ENCODE measurements at places on chromosomes 11 and 22.

DNA sequence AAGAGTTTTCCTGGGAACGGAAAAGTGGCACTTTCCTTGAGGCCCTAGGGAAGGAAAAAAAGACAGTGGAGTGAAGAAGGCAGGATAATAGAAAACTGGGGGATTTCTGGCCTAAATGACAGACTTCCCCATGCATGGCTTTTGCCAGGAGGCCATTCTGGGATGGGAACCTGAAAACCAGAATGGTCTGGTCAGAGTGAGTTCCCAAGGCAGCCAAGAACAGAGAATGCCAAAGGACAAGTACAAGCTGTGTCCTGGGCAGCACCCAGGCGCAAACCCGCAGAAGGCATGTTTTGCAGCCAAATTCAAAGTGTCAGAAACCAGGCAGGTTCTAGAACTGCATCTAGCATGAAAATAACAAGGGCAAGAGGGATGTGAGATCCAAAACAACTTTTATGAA is 162.4 kb downstream of the SPON1 start:
- DNase-seq: no peak

- DNase-seq: no peak
Observed at GRCh38 chr11:46133119-46133518, 11.9 kb upstream of the PHF21A start.

GRCh38 chr11:70675697-70676374 is 277.5 kb downstream of the CTTN start:
- peak; percentile 26 for DNase-seq

DNA sequence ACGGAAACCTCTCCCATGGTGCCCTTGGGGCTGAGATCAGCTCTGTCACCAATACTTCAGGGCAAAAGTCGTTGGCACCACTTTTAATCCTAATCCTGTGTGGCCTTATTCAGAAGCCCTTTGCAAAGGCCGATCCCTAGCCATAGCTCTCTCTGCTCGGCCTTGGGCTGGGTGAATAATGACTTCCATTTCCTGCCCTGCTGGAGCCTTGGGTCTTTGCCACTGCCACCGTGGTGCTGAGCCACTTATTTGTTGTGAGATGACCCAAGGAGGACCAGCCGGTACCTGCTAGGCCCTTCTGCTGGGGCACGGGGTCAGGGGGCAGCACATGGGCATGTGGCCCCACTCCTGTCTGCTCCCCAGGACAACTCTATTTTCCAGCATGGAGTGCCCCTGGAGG is 188.2 kb downstream of the ST3GAL4 start:
- DNase-seq: no peak

DNA sequence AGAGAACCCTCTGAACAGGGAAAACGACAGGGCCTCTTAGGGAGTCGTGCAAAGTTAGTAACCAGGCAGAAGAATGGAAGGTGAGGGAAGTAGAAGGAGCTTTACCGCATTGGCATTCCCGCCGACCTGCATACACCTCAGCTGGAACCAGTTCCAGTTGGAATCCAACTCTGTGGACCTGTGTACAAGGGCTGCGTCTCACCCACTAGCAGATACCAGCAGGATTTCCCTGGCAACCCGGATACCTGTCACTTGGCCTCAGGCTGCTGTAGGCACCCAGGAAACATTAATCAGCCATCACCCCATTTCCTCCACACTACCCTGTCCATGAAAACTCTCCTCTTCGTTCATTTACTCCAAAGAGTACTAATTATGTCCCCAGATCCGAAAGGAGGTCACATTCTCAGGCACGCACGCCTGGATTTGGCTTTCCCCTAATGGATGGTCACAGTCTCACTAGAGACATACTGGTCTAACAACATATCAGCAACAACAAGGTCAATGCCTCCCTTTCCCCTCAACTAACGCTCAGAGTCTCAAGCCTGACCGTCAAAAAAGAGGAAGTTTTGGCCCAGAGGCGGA is 842 bp downstream of the ARFGAP2 start:
- no peak for DNase-seq

GRCh38 chr22:29314537-29315285 is 786 bp downstream of the RASL10A start:
- no peak for DNase-seq

- DNase-seq: no peak
Observed at GRCh38 chr11:6670202-6670830, 12.8 kb downstream of the MRPL17 start.

GRCh38 chr11:59866836-59867235 is 549 bp upstream of the TCN1 start:
- DNase-seq: no peak

- no peak for DNase-seq
Observed at GRCh38 chr22:44456661-44457412, 41.2 kb downstream of the RTL6 start.

DNA sequence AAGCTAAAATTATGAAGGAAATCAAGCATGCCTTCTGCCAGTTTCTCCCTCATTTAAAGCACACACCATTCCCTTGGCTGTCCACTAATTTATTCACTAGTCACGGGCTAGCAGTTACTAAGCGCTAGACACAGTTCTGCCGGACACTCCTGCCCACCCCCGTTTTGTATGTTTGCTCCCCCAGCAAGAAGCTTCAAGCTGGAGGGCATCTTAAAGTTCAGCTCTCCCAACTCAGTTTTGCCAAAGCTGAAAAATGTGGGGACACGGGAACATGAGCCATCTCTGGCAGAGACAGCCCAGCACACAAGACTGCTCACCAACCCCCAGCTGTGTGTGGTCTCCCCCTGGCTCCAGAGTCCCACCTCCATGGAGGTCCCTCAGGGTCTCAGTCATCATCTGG is 263.6 kb downstream of the BRD1 start:
- DNase-seq: no peak

GRCh38 chr11:79708319-79708932 is 267.6 kb upstream of the TENM4 start:
- peak; percentile 5 for DNase-seq

DNA sequence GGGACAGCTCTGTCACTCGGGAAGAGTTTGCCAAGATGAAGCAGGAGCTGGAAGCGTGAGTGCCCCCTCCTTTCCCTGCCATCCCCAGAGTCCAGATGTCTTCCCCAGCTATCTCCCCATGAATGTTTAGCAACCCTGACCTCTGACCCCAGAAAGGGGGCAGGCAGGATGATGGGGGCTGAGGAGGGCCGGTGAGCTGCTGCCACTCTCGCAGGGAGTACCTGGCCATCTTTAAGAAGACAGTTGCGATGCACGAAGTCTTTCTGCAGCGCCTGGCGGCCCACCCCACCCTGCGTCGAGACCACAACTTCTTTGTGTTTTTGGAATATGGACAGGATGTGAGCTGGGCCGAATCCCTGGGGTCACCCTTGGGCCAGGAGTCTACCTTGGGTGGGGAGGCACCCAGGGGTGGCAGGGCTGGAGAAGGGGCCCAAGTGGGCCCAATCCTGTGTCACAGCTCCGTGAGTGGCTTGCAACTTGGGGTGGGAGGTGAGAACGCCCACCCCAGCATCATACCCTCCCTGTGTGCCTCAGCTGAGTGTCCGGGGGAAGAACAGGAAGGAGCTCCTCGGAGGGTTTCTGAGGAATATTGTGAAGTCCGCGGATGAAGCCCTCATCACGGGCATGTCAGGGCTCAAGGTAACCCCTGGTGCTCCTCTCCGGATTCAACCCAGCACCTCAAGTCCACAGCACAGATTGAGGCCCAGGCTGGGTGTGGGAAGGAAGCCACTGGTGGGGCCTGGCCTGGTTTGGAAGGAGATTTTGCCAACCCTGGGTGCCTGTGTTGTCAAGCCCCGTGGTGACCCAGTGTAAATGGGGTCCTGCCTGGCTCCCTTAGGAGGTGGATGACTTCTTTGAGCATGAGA is 7.5 kb downstream of the CFL1 start:
- no peak for DNase-seq

- no peak for DNase-seq
Observed at GRCh38 chr11:73401217-73401923, 25.2 kb downstream of the RELT start.

- no peak for DNase-seq
Observed at GRCh38 chr22:34966980-34967565, 98.9 kb upstream of the ISX start.

- DNase-seq: no peak
Observed at GRCh38 chr11:81071606-81072005, 1630.8 kb upstream of the TENM4 start.

- no peak for DNase-seq
Observed at GRCh38 chr11:128505449-128506065, 81.8 kb downstream of the ETS1 start.

GRCh38 chr22:27110665-27111451 is 453.5 kb downstream of the MIAT start:
- no peak for DNase-seq

Data from NCI-H187 treated with DMSO at 0.1 percent for 48 hours (cell line).